ENCODE measurements at places on chromosomes 1 and 21.
A peak's percentile ranks its signal among the peaks of the same experiment; 100 is the strongest.

- DNase-seq = no peak
Measured at GRCh38 chr1:39098546-39099250, 72.5 kb downstream of the NDUFS5 start.

DNA sequence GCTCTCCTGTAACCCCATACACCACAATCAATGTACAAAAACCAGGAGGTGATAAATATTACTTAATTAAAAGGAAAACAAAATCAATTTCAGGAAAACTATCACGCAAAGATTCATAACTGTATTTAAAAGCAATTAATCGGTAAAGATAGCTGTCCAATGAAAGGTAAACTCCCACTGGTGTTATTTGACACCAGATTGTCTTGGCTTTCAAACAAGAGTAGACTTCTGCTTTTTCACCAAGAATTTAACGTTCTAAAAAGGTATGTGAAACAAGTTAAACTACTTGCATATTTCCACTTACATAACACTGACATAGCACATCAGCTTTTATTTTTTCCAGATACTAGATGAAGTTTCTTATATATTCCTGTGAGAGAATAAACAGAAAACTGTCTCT is 3.5 kb downstream of the PLPP3 start:
- DNase-seq = no peak

GRCh38 chr1:221994274-221994698 is 252.4 kb upstream of the DUSP10 start:
- DNase-seq = no peak

GRCh38 chr1:232667094-232667777 is 37.3 kb upstream of the SIPA1L2 start:
- no peak for DNase-seq

DNA sequence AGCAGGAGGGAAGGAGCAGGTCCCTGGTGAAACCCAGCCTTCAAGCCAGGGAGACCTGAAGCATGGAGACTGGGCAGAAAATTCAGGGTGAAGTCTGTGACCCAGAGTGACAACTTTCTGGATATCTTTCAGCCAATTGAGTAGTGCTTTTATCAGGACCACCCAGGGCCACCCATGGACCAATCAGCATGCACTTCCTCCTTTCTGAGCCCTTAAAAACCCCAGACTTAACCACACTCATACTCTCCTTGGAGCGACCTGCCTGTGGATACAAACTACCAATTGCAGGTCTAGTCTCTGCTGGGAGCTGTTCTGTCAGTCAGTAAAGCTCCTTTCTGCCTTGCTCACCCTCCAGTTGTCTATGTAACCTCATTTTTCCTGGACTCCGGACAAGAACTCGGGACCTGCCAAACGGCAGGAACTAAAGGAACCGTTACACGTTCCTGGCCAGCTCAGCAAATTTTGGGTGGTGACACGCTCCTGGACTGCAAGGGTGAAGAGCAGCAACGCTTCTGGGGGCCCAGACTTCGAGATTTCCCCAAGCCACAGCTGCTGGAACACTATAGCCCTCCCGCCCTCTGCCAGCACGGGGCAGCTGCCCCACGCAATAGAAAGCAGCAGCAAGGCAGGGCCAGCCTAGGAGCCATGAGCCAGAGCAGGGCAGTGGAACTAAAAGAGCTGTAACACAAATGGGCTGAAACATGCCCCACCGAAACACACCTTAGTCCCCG is 1183.4 kb downstream of the AMY1C start:
- no peak for DNase-seq

GRCh38 chr1:7620196-7620595 is 150.9 kb upstream of the VAMP3 start:
- peak; percentile 19 for DNase-seq

GRCh38 chr21:27562303-27562702 is 595.4 kb upstream of the ADAMTS5 start:
- no peak for DNase-seq

DNA sequence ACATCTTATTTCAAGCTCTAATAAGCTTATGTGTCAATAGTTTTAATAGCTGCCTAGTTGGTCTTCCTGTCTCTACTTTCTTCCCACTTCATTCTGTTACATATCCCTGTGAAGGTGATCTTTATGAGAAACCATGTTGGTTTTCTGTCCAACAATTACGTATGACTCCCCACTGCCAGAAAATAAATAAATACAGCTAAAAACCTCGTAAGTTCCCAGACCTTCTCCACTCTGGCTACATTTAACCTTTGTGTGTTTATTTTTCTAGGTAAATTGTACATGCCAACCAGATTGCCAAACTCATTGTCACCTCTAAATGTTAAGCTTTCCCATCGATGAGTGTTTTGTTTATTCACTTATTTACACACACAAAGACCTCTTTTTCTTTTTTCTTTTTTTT is 147.2 kb downstream of the CRB1 start:
- no peak for DNase-seq

GRCh38 chr1:203137324-203137723 is 9.8 kb downstream of the ADORA1 start:
- no peak for DNase-seq

DNA sequence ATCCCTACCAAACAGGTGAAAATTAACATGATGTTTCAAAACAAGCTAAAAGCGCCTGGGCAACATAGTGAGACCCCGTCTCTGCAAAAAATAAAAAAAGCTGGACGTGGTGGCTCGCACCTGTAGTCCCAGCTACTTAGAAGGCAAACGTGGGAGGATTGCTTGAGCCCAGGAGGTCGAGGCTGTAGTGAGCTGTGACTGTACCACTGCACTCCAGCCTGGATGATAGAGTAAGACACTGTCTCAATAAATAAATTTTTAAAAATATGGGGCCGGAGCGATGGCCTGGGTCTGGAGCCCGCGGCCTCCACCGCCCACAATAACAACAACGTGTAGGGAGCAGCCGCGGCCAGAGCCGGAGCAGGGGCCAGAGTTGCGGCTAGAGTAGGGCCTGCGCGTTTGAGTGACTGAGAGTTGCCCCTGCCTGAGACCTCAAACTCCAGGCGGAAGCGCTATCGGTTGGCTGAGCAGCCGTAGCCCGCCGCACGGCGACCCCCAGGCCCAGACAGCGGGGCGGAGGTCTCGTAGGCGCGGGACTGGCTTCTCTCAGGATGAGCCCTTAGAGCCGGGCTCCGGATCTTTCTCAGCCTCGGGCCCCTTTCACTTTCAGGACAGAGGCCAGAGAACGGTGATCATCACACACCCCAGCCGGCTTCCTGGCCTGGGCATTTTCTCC is 41.4 kb downstream of the ZMYM1 start:
- DNase-seq = no peak

- no peak for DNase-seq
Measured at GRCh38 chr1:54991939-54992338, 6.8 kb upstream of the BSND start.

GRCh38 chr1:108718927-108719655 is 6.4 kb downstream of the FNDC7 start:
- DNase-seq = no peak

- DNase-seq = no peak
Measured at GRCh38 chr1:151386002-151386401, 13.4 kb upstream of the PSMB4 start.

GRCh38 chr1:22592919-22593790 is 29.9 kb downstream of the EPHA8 start:
- no peak for DNase-seq

- DNase-seq = no peak
Measured at GRCh38 chr1:30415171-30415940, 308.0 kb downstream of the MATN1 start.

DNA sequence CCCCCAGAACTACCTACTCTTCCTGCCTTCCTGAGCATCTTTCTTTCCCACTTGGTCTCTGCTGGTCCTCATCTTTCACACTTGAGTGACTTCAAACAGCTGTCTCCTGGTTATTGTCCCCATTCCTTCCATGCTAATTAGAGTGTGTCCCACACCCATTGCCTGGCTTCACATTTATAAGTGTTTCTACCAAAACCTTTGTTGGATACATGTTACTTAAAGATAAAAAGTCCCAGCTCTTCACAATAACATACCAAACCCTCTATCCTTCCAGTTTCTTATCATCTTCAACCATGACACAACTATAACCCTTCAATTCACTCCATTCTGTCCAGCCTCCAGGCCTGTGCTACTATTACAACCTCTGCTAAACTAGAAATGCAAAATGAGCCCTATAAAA is 41.0 kb downstream of the VCAM1 start:
- no peak for DNase-seq

DNA sequence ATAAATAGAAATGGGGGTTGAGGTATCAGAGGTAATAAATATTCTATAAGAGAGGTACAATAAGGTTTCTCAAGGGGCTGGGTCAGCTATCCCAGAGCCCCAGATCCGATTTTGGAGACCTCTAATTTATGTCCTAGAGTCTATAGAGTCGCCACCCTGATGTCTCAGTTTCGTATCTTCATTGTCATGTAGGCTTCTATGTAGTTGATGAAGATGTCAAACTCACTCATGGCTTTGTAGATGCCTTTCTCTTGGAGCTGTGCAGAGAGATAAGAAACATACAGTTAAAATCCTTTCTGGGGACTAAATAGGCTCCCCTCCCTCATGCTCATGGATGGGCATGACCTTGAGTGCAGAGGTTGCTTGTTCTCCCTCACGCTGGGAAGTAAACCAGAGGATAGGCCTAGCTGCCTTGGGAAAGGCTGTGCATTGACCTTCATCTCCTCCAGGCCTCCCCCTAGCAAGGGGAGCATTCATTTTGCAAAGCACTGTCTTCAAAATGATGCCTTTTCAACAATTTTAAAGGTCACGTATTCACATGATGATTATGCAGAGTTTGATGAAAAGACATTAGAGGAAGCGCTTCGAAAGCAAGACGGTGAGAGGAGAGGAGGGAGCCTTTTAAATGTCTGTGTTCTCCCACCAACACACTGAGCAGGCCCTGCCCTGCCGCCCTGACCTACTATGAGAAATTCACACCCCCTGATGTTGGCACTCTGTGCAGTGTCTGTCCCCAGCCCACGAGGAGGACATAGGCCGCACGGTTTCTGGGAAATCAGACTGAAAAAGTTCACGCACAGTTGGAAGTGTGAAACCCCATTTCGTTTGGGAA is 1.9 kb upstream of the IL19 start:
- DNase-seq = no peak

DNA sequence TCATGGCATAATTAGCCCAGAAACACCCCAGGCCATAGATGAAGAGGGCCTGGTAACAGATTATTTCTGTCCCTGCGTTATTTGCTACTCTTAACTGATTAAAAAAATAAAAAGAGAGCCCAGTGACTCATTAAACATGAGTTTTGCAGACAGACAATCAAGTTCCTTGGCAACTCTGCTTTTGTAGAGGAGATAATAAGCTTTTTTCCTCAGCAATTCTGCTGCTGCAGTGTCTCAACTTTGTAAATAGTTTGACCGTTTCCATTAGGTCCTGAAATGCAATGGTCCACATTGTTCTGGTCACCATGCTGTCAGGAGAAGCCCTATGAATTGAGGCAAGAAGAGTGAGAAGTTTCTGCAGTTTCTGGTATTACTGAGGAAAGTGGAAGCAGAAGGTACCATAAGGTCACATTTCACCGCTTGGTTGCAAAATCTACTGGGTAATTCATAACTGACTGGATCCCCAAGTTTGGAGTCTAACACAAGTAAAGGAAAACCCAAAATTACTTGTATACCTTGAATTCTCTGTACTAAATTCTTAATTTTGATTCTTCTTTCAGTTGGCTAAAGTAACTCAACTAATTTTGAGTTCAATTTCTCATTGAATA is 139.5 kb downstream of the ZZZ3 start:
- no peak for DNase-seq

GRCh38 chr1:17167041-17167785 is 37.7 kb upstream of the PADI1 start:
- DNase-seq = no peak

- peak; percentile 76 for DNase-seq
Measured at GRCh38 chr1:226603022-226603857, 54.7 kb downstream of the STUM start.
